Femur (tissue), 1 donor: ENCODE measurements at places on chromosomes 1 and 21.
A peak's percentile ranks its signal among the peaks of the same experiment; 100 is the strongest.

DNA sequence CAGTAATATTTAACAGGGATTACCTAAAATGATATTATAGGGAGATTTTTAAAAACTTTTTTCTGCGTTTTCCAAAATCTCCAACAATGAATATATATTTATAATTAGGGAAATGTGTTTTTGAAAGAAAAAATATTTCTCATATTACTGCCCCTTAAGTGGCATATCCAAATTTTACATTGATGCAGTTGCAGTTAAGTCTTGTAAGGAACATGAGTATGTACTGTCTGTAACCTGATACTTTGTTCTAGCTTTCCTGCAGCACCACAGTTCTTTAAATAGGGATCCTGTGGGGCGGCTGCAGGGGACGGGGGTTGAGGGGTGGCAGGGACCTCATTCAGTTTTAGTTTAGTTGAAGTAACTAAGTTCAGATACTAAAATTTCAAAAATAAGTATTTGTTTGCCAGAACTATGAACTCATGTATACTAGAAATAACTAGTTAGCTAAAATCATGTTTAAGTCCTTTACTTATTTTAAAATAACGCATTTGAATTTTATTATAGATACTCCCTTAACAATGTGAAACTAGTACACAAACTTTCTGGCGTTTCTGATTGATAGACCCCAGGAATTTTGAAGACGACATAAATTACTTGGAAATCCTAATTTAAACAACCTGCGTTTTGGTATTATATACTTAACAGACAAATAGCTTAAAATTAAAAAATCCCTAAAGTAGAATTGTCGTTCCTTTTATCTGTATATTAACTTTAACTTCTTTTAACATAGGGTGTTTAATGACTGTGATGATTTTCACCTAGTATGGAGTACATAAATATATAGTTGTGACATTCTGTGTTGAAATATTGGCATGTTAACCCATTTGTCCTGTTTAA lies 639 bp upstream of the DNAJB4 start:
- DNase-seq = peak; percentile 79

DNA sequence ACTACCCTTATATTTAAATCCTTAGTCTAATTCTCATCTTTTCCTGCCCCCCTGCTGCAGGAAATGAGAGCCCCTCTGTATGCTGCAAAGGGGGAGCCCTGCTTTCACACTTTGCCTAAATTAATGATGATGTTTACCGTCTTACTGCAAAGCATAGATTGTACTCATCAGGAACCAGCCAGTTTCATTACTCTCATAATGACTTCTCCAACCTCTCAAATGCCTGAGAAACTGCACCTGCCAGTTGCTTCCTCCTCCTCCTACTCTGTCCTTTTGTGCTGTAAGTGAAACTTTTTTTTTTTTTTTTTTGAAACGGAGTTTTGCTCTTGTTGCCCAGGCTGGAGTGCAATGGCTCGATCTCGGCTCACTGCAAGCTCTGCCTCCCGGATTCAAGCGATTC lies 101.7 kb downstream of the ADSS2 start:
- DNase-seq = no peak

DNA sequence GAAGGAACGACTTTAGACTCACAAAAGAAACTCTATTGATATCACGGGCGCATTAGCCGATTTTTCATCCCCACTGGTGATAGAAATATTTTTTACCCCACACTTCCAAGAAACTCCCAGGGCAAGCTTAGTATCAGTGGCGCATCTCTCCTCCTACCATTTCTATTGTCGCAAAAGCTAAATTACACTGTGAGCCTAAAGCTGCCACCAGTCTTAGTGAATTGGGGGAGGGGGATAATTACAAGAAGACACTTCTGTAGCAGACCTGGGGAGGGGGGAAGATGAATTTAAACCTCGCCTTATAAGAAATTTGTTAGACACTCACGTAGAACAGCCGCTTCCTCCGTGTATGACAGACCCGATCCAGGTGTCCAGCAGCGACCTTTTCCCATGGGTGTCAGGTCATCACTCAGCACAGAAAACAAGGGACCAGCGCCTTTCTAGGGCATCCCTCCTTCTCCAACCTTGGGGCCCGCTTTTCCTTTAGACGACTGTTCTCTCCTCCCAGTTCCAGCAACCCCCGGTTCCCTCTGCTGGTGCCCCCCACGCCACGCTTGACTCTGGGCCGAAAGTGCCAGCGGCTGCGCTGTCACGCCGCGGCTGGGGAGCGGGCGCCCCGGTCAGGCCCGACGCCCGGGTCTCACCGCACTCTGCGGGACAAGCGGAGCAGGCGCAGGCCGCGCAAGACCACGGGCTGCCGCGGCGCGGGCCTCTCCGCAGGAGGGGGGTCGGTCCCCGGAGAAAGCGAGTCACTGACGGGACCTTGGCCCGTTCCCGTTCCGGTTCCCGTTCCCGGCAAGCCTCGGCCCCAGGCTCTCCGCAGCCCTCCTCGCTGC lies 821 bp downstream of the PHC2 start:
- DNase-seq = peak; percentile 74

DNA sequence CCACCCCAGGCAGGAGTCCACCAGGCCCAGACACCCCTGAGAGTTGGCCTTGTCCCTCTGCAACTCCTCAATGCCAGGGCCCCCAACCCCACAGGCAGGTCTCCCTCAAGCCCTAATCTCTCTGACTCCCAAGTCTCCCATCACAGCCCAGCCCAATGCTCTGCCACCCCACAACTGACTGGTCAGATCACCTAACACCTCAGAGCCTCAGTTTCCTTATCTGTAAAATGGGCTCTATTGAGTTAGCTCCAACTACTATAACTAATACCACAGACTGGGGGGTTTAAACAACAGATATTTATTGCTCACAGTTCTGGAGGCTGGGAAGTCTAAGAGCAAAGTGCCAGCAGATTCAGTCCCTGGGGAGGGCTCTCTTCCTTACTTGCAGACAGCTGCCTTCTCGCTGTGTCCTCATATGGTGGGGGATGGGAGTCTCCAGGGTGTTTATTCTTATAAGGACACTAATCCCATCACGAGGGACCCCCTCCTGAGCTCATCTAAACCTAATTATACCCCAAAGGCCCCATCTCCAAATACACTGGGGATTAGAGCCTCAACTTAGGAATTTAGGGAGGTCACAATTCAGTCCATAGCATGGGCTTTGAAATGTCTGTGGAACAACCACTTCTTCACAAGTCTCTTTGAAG lies 34.9 kb upstream of the ZC3H12A start:
- DNase-seq = no peak

GRCh38 chr1:243409284-243409683 lies 153.4 kb downstream of the SDCCAG8 start:
- DNase-seq = no peak

- no peak for DNase-seq
Measured at GRCh38 chr21:46613391-46613790, 8.5 kb upstream of the S100B start.

GRCh38 chr1:14228677-14229076 lies 369.8 kb upstream of the KAZN start:
- no peak for DNase-seq

DNA sequence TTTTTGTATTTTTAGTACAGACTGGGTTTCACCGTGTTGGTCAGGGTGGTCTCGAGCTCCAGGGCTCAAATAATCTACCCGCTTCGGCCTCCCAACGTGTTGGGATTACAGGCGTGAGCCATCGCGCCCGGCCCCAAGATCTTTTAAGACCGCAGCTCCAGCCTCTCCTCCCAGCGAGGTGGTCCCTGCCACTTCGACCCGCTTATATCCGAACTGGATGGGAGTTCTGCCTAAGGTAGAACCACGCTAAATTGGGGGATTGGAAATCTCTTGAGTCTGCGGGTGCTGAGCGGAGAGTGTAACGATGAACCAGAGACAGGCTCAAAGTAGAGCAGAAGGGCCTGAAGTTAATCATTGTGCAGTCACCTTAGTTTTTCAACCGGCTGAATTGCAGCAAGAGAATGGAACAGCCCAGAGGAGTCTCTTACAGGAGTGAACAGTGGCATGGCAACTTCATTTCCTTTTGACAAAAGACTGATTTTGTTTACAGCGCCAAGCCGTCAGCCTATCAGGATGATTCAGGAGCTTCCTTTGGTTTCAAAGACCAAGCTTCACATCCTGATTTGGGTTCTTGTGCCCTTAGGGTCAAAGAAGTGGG lies 726 bp upstream of the CYB5R1 start:
- no peak for DNase-seq

- DNase-seq = no peak
Measured at GRCh38 chr1:59986516-59987310, 60.1 kb upstream of the CYP2J2 start.

DNA sequence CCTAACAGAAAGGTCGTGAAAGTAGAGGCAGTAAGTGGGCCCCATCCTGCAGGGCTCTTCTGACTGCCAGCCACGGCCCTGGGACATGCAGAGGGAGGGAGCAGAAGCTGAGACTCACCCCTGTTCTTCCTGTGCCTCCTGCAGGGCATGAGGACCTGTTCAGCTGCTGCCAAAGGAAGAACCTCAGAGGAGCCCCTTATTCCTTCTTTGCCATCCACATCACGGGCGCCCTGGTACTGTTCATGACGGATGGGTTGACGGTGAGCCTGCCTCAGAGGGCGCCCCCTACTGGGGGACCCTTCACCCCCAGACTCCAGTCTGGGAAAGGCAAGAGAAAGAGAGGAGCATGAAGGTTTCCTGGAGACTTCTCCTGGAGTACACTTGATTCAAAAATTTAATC lies 47.1 kb downstream of the ELK4 start:
- no peak for DNase-seq

GRCh38 chr1:35558374-35559316 lies 1.0 kb downstream of the NCDN start:
- DNase-seq = no peak

DNA sequence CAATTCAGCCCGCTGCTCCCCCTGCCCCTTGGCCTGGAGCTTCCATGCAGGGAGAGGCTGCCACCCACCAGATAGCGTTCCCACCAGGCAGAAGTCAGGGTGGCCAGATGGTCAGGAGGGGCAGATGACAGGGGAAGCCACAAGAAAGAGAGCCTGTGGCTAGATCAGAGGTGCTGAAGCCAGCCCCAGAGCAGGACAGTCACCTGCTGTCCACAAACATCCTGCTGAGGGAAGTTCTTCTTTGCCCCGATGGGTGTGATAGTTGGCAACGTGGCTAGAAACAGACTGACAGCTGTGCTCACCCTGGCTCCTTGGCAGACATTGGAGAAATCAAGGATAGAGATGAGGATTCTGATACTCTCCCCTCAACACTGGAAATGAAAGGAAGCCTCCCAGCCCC lies 27.2 kb upstream of the SRP9 start:
- DNase-seq = no peak

DNA sequence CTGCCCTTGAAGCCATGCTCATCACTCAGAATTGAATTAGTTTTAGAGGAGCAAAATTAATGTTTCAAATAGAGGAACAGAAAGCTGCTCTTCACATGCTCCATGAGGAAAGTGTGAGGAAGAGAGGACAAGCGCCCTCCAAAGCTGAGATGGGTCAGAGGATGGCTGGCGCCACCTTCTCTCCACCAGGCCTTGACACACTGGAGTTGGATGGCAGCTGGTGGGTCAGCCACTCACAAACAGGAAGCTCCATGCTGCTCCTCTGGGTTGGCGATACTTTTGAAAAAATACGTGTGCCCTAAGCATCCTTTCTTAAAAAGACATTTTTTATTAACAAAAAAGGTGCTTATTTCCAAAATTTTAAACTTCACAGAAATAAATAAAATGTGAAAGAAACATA lies 3.1 kb upstream of the CD2 start:
- no peak for DNase-seq

DNA sequence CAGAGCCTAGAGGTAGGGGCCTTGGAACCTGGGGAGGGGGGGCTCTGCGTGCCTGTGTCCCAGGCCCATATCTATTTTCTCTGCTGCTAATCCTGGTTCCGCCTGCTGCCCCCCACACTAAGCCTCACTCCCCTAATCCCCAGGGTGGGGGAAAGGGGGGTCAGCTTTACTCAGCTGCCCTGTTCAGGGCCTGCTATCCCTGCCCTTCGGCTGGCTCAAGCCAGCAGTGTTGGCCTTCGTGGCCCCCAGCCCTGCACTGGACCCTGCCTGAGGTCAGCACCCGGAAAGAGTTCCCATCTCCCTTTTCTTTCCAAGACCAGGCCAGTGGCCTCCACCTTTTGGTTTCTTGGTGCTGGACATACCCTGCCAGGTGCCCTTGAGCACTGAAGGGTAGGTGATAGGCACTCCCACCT lies 8.4 kb downstream of the ZBTB7B start:
- no peak for DNase-seq

DNA sequence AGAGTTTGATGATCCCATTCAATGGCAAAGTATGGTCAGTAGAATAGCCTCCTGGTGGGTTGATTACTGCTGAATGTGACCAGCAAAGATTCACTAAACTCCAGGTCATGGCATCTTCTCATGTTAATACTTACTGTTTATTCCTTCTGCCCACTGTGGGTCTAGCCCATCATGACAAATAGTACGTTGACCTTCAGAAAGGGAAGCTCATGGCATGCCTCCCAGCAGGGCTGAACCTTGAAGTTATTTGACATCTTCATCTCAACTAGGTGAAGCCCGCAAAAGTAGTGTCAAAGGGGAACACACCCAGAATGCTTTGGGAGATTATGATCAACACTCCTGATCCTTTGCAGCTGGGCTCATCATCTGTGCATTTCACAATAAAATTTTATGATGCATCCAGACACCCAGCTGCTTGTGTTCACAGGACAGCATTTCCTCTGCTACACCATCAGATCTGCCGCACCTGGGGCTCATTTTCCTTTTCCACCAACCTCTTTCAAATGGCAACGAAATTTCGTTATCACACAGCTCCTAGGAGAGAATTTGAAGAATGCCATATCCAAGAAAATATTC lies 49.6 kb downstream of the HLX start:
- no peak for DNase-seq

GRCh38 chr1:248696774-248697173 lies 5.8 kb downstream of the OR14I1 start:
- no peak for DNase-seq

DNA sequence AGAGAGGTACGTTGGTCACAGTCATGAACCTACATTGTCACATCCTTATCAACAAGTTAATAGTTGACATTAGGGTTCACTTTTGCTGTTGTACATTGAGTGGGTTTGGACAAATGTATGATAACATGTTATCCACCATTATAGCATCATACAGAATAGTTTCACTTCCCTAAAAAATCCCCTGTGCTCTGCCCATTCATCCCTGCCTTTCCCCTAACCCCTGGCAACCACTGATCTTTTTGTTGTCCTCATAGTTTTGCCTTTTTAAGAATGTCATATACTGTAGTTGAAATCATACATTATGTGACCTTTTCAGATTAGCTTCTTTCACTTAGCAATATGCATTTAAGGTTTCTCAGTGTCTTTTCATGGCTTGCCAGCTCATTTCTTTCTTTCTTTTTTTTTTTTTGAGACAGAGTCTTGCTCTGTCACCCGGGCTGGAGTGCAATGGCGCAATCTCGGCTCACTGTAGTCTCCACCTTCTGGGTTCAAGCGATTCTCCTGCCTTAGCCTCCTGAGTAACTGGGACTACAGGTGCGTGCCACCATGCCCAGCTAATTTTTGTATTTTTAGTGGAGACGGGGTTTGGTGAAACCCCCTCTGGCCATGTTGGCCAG lies 50.6 kb downstream of the UCK2 start:
- DNase-seq = no peak

- no peak for DNase-seq
Measured at GRCh38 chr1:47459253-47459788, 21.5 kb downstream of the FOXD2 start.

- DNase-seq = no peak
Measured at GRCh38 chr1:147292012-147292411, 49.5 kb downstream of the CHD1L start.
